ENCODE measurements at places on chromosomes 5 and 9.

DNA sequence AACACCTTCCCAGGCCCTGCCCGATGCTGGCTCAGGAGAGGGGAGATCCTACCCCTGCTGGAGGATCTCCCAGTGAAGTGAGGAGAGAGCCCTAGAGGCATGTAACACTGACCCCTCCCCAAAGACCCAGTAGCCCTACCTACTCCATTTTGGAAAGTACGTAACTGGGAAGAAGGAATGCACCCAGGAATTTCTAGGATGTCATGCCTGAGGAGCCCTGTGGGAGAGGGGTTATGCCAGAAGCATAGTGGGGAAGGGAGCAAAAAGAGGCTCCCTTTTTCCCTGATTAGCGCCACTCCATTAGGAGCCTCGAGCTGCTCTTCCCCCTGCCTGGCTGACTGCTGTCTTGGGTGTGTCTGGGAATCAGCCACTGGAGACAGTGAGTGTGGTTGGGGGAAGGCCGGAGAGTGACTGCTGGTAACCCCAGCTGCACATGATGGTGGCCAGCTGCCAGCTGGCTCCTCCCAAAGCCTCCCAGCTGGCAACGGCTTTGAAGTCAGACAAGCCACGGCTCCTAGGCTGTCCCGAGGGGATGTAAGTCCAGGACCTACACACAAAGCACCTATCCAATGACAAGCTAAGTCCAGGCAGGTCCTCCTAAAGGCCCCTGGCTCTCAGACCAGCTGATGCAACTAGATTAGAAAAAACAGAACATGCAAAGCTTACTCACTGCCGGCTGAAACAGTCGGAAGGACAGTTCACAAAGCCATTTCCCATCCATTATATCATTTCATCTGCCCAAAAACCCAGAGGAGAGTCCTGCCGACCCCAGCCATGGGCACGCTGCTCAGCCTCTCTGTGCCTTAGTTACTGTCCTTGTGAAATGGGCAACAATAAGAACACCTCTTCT, 136.5 kb upstream of the ABCA1 start:
- DNase-seq, result peak; percentile 98
- H3K27ac ChIP-seq, result peak overlapping the region; percentile 93
- no peaks in the 10 kb centered on the region for H3K27me3 ChIP-seq
- H3K4me3 ChIP-seq, result no peak overlapping the region
- H3K36me3 ChIP-seq, result no peaks in the 10 kb centered on the region

DNA sequence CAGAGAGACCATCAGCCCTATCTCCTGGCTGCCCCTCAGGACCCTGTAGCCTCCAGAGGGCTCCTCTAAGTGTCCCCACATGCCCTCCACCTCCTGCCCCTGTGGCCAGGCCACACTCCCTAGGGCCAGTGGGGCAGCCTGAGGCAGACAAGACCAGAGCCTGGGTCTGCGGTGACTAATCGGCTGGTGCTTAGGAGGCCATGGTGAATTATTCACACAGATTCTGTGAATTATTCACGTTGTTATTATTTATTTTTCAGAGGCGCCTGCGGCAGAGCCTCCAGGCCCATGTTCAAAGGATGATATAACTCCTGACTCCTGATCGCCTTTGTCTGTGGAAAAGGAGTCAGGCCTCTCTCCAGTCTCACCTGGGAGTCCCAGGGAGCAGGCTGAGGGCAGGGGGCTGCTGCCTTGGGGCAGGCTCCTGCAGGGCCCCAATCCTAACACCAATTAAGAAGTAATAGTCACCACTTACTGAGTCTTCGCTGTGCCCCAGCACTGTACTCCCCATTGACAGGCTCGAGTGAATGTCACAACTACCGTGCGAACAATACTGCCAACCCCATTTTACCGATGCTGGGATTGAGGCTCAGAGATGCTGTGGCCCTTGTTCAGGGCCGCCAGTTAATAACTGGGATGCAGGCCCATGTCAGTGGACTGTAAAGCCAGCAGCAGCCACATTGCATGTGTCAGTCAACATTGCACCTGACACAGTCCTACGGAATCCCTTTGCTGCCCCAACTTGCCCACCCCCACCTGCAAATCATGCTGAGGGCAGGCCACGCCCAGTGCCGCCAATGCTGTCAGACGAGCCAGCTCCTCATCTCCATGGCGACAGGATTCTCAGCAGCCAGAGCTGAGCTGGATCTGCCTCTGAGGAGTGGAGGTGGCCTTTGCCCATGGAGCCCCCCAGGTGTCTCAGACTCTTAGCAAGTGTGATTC, 94.9 kb downstream of the PCDH1 start:
- H3K36me3 ChIP-seq, result no peaks in the 10 kb centered on the region
- H3K27me3 ChIP-seq, result peaks cover 17% of the 10 kb centered on the region
- no peak overlapping the region for H3K4me3 ChIP-seq
- no peak overlapping the region for H3K27ac ChIP-seq
- no peaks in the 10 kb centered on the region for H3K4me1 ChIP-seq
- no peak for DNase-seq

GRCh38 chr5:10788358-10788757, 27.3 kb upstream of the DAP start:
- no peak overlapping the region for H3K4me3 ChIP-seq
- DNase-seq, result peak; percentile 4
- no peak overlapping the region for H3K27ac ChIP-seq

GRCh38 chr5:98839469-98840383, 66.3 kb downstream of the RGMB start:
- no peak overlapping the region for H3K4me3 ChIP-seq
- no peak overlapping the region for H3K27ac ChIP-seq
- H3K36me3 ChIP-seq, result no peaks in the 10 kb centered on the region
- DNase-seq, result peak; percentile 30
- no peaks in the 10 kb centered on the region for H3K4me1 ChIP-seq
- H3K27me3 ChIP-seq, result no peaks in the 10 kb centered on the region

DNA sequence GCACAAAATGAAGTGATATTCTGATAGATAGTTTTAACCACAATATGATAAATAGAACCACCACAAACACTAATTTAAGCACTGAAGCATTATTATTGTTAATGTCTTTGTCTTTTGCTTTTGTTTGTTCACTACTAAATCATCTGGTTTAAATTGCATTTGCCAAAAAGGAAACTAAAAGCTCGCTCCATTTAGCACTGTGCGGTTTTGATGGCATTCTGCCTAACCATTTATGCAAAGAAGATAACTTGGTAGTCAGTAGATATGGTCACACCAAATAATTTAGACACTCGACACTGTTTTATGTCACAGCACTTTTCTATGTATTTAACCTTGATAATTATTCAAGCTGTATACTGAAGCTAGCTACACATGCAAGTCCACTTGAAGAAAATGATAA, 849.8 kb upstream of the CDH6 start:
- no peaks in the 10 kb centered on the region for H3K36me3 ChIP-seq
- no peak overlapping the region for H3K27ac ChIP-seq
- peak; percentile 8 for DNase-seq
- no peak overlapping the region for H3K4me3 ChIP-seq
- no peaks in the 10 kb centered on the region for H3K4me1 ChIP-seq
- H3K27me3 ChIP-seq, result no peaks in the 10 kb centered on the region

- no peaks in the 10 kb centered on the region for H3K36me3 ChIP-seq
- no peak overlapping the region for H3K4me3 ChIP-seq
- H3K4me1 ChIP-seq, result peaks cover 2% of the 10 kb centered on the region
- no peak overlapping the region for H3K27ac ChIP-seq
- no peak for DNase-seq
Observed at GRCh38 chr9:114799441-114799840, 6.4 kb downstream of the TNFSF15 start.

- H3K4me3 ChIP-seq, result no peak overlapping the region
- no peaks in the 10 kb centered on the region for H3K36me3 ChIP-seq
- no peak for DNase-seq
- H3K27ac ChIP-seq, result no peak overlapping the region
Observed at GRCh38 chr5:62483556-62483955, 71.0 kb downstream of the IPO11 start.

- H3K36me3 ChIP-seq, result no peaks in the 10 kb centered on the region
- no peak overlapping the region for H3K27ac ChIP-seq
- DNase-seq, result no peak
- H3K4me3 ChIP-seq, result no peak overlapping the region
- no peaks in the 10 kb centered on the region for H3K27me3 ChIP-seq
- H3K4me1 ChIP-seq, result no peaks in the 10 kb centered on the region
Observed at GRCh38 chr5:124849774-124850173, 103.3 kb upstream of the ZNF608 start.

GRCh38 chr9:77677957-77678535, 29.9 kb upstream of the GNA14 start:
- H3K27ac ChIP-seq, result no peak overlapping the region
- DNase-seq, result peak; percentile 5
- H3K4me1 ChIP-seq, result no peaks in the 10 kb centered on the region
- no peaks in the 10 kb centered on the region for H3K27me3 ChIP-seq
- no peak overlapping the region for H3K4me3 ChIP-seq

DNA sequence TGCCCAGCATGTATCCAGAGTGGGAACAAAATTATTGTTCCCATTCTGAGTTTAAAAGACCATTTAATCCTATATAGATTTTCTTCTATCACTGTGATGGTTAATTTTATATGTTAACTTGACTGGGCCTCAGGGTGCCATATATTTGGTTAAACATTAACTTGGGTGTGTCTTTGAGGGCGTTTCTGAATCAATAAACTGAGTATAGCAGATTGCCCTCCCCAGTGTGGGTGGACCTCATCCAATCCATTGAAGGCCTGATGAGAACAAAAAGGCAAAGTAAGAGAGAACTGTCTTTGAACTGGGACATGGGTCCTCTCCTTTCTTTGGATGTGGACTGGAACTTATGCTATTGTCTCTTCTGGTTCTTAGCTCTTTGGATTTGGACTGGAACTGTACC, 17.3 kb downstream of the RIOK2 start:
- no peak overlapping the region for H3K27ac ChIP-seq
- H3K4me1 ChIP-seq, result no peaks in the 10 kb centered on the region
- no peak for DNase-seq
- H3K27me3 ChIP-seq, result no peaks in the 10 kb centered on the region
- H3K36me3 ChIP-seq, result peaks cover 2% of the 10 kb centered on the region

DNA sequence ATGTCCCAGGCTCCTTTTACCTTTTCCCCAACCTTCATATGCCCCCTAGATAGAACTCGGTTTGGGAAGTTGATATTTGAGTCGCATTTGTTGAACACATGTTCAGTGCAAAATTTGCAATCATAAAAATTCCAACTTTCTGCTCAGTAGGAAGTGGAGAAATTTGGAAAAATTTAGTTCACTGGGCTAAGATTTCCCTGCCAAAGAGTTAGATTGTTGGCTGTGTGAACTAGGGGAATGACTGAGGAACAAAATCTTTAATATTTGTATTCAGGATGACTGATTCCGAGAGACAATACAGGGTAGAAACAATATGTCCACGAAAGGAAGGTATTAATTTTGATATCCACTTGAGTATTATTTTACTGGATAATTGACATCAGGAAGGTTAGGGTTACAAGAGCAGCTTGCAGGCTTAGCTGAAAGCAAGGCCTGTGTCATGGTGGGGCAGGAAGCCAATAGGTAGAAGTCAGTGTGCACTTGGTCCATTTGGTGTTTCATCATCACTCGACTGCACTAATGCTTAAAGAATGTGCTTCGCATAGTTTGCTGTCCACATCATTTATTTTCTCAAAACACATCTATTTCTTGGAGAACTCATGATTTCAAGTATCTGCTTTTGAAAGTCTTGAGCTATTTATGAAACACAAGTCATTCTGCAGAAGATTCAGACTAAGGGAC, 59.4 kb upstream of the GNA14 start:
- DNase-seq, result peak; percentile 100
- peaks cover 10% of the 10 kb centered on the region for H3K4me1 ChIP-seq
- H3K27me3 ChIP-seq, result no peaks in the 10 kb centered on the region
- no peaks in the 10 kb centered on the region for H3K36me3 ChIP-seq
- peak overlapping the region; percentile 52 for H3K27ac ChIP-seq

DNA sequence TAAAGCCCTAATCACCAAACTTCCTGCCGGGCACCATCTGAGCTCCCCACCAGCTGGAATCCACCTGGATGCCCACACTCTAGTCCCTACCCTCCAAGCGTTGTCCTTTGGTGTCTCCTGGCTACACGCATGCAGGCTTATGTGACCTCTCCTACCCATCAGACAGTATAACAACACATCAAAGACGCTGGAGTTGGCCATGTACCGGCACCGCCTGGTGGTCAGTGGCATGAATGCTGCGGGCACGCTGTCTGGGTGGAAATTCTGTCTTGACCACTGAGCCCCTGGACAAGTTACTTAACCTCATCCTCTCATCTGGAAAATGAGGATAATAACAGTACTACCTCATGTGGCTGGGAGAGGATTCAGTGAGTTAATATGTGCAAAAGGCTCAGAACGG, 23.4 kb upstream of the CORO2A start:
- no peaks in the 10 kb centered on the region for H3K27me3 ChIP-seq
- no peak overlapping the region for H3K4me3 ChIP-seq
- H3K27ac ChIP-seq, result no peak overlapping the region
- H3K36me3 ChIP-seq, result peaks cover 6% of the 10 kb centered on the region
- no peak for DNase-seq
- no peaks in the 10 kb centered on the region for H3K4me1 ChIP-seq

DNA sequence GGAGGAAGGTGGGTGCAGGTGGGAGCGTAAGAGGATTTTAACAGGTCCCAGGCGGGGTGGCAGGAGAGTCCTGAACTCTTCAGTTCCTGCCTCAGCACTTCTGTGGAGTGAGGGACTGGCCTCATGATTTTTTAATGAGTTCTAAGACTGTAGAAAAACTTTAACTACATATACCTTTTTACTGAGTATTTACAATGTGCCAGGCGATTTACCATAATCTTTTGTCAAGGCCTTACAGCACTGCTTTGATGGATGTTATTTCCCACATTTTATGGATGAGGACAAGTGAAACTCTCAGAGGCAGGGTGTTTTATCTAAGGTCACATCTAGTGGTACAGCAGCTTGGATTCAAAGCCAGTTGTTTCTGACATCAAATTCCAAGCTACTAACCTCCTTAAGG, 99.5 kb downstream of the PJA2 start:
- no peak overlapping the region for H3K27ac ChIP-seq
- no peaks in the 10 kb centered on the region for H3K27me3 ChIP-seq
- H3K36me3 ChIP-seq, result no peaks in the 10 kb centered on the region
- H3K4me3 ChIP-seq, result no peak overlapping the region
- no peak for DNase-seq

DNA sequence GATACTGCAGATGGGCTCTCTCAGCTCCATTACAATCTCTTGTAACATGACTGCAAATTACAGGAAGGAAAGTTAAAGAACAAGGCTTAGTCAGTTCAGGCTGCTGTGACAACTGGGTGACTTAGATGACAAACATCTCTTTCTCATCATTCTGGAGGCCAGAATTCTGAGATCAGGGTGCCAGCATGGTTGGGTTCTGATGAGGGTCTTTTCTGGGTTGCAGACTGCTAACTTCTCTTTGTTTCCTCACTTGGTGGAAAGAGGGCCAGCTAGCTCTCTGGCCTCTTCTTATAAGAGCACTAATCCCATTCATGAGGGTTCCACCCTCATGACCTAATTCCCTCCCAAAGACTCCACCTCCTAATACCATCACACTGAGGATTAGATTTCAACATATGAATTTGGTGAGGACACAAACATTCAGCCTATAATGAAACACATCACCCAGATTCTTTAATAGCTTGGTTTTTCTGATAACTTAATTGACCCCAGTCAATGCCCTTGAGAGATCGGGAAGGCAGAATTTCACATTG, 73.6 kb upstream of the MAMDC2 start:
- H3K27ac ChIP-seq, result no peak overlapping the region
- DNase-seq, result no peak
- no peaks in the 10 kb centered on the region for H3K27me3 ChIP-seq
- H3K4me3 ChIP-seq, result no peak overlapping the region

- H3K27me3 ChIP-seq, result peaks cover 2% of the 10 kb centered on the region
- no peaks in the 10 kb centered on the region for H3K36me3 ChIP-seq
- H3K4me1 ChIP-seq, result no peaks in the 10 kb centered on the region
- H3K27ac ChIP-seq, result no peak overlapping the region
Observed at GRCh38 chr5:77882670-77883257, 106.6 kb upstream of the TBCA start.

Data from fibroblast of lung (primary cell).